ENCODE measurements at places on chromosomes 5 and 9.

GRCh38 chr9:88936132-88936531 lies 55.1 kb upstream of the S1PR3 start:
- no peak for DNase-seq

GRCh38 chr5:1344975-1345838 lies at the start of gene CLPTM1L:
CLPTM1L (minus strand) TSS chr5:1345099; CDS start chr5:1344841, 258 bp downstream.
- peak; percentile 90 for DNase-seq

- DNase-seq, result no peak
Observed at GRCh38 chr9:95383185-95383676, 65.7 kb upstream of the FANCC start.

DNA sequence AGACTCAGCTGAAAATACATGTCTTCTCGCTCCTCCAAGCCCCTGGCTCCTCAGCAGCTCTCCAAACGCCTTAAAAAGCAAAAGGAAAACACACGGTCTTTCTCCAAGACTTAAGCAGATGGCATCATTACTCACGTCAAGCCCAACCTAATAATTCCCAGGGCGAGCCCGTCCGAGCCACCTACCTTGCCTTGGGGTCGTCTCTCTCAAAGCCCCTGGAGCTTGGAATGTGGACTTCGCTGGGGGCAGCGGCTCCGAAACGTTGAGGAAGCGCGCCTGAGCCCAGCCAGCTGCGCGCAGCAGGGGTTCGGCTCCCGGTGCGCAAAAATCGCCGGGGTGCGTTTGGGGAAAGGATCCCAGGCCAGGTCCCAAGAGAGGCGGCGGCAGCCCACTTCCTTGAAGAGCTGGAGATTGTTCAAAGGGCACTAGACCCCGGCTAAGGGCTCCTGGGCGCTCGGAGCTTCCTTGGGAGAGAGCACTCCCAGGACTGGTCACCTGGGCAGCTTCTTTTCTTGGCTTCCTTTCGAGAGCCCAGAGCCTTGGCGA lies 395 bp downstream of the DRD1 start:
- DNase-seq, result no peak

DNA sequence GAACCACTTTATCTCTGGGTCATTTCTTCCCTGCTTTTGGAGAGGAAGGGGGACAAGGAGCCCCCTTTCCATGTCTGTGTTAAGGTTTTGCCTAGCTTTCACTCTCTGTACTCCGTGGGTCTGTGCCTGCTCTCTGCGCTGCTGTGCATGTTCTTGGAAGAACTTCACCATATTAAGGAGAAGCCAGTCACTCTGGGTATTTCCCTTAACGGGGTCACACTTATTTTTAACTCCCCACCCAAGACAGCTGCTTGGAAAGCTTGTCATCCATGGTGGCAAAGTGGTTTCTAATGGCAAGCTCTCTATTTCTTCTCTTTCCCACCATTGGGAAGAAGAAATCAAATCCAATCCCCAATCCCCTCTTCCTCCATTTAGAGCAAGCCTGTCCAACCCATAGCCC lies 44.8 kb upstream of the HMHB1 start:
- no peak for DNase-seq
